ENCODE measurements at places on chromosomes 1 and 21. TPM values are rescaled to one million over a fixed set of nuclear protein-coding genes. Genes with fewer than 3 reads are reported as not detected.

The LCK gene
- 1.3 TPM for total RNA-seq

The ELAPOR1 gene
- total RNA-seq: 4.6 TPM

The SIM2 gene
- total RNA-seq: 0.59 TPM

The SH2D5 gene
- total RNA-seq: not detected

The THEMIS2 gene
- total RNA-seq: 7.5 TPM

DNA sequence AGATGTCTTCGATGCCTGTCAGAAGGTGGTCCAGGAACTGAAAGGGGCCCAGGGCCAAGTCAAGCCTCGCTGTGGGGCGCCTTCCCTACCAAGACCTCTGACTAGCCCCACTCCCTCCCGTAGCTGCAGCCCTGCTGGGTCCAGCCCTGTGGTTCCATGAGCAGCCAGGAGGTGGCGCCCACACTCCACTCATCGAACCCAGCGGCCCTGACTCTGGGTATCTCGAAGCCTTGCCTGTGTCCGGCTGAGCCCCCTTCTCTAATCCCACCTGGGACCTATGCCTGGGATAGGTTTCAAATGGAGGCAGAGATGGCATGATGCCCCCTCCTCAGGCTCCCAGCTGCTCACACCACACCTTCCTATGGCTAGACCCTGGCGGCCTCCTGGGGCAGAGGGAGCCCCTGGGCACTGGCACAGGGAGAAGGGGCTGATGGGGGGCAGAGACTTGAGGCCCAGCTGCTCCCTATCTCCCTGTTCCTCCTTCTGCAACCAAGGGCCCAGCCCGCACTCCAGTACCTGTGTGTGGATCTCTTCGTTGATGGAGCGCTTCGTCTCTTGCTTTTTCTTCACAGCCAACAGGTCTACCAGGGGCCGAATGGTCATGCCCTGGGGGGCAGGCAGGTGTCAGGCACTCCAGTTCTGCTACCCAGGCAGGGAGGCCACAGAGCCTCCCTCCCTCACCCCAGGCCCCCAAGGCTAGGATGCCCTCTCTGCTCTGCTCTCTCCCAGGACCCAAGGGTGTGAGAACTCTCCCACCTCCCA lies 52.0 kb downstream of the SLC9A1 start:
- DNase-seq: peak; percentile 86
- no peak overlapping the region for H3K27ac ChIP-seq
- no peaks in the 10 kb centered on the region for H3K36me3 ChIP-seq
- peaks cover 18% of the 10 kb centered on the region for H3K4me1 ChIP-seq
- no peak overlapping the region for H3K4me3 ChIP-seq
- no peaks in the 10 kb centered on the region for H3K27me3 ChIP-seq

GRCh38 chr1:29856340-29857114 lies 620.2 kb downstream of the PTPRU start:
- no peaks in the 10 kb centered on the region for H3K4me1 ChIP-seq
- no peak for DNase-seq
- H3K27me3 ChIP-seq: no peaks in the 10 kb centered on the region
- H3K36me3 ChIP-seq: no peaks in the 10 kb centered on the region
- no peak overlapping the region for H3K27ac ChIP-seq

DNA sequence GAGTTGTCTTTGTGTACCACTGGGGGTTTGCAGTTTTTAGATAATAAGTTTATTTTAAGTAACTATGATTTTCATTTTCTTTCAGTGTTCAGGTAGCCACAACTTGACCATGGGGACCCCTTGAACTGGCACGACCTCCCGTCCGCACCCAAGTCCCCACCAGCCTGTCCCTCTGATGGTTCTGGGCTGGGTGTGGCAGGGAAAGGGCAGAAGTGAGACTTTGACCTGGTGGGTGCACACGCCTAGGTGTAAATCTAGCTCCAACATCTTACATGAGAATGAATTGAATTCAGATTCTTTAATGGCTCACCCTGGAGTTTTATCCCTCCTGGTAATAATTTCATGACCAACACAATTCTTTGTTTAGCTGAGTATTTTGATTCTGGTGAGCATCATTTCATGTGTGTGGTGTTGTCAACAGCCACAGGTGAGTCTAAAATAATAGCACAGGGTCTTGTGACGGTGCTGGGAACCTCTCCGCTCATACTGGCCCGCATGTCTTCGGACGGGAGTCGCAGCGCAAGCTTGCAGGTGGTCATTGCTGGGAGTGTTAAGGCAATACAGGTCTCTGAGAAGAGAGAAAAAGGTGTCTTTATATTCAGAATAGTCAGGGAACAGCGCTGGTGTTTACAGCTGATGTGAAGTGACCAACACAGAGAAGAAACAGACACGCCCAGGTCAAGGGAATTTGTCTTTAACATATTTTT lies 50.8 kb upstream of the POFUT2 start:
- no peaks in the 10 kb centered on the region for H3K36me3 ChIP-seq
- DNase-seq: no peak
- no peaks in the 10 kb centered on the region for H3K4me1 ChIP-seq
- H3K27ac ChIP-seq: no peak overlapping the region
- H3K4me3 ChIP-seq: no peak overlapping the region

- no peak for DNase-seq
- H3K36me3 ChIP-seq: no peaks in the 10 kb centered on the region
- no peaks in the 10 kb centered on the region for H3K4me1 ChIP-seq
- peaks cover 3% of the 10 kb centered on the region for H3K27me3 ChIP-seq
- H3K4me3 ChIP-seq: no peak overlapping the region
Measured at GRCh38 chr1:13892671-13893325, 192.8 kb downstream of the PRDM2 start.

GRCh38 chr1:154400381-154400801 lies 4.8 kb upstream of the IL6R start:
- DNase-seq: no peak
- H3K27ac ChIP-seq: no peak overlapping the region
- H3K4me3 ChIP-seq: no peak overlapping the region
- H3K4me1 ChIP-seq: peaks cover 5% of the 10 kb centered on the region

DNA sequence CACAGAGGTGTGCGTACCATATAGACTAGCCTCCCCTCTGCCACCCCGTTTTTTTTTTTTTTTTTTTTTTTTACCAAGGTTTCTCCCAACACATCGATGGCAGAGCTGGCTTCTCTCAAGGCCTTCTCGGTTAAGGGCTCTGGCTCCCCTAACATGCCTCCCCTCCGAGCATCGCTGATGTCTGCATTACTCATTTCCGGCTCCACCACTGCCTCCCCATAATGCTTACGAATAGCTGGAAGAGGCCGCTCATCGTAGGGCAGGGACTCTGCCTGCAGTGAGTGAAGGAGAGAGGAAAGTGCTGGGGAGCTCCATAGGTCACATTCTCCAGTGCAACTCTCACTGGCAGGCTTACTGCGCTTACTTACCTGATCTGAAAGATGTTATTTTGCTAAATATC lies 20.6 kb downstream of the CEP104 start:
- H3K36me3 ChIP-seq: no peaks in the 10 kb centered on the region
- DNase-seq: no peak
- no peaks in the 10 kb centered on the region for H3K4me1 ChIP-seq
- H3K27me3 ChIP-seq: no peaks in the 10 kb centered on the region

- H3K27ac ChIP-seq: no peak overlapping the region
- no peaks in the 10 kb centered on the region for H3K4me1 ChIP-seq
- no peak for DNase-seq
- H3K27me3 ChIP-seq: no peaks in the 10 kb centered on the region
- no peak overlapping the region for H3K4me3 ChIP-seq
- H3K36me3 ChIP-seq: no peaks in the 10 kb centered on the region
Measured at GRCh38 chr1:82994616-82995263, 1004.2 kb downstream of the TTLL7 start.

- DNase-seq: no peak
- H3K27ac ChIP-seq: no peak overlapping the region
- H3K4me1 ChIP-seq: peaks cover 28% of the 10 kb centered on the region
- H3K4me3 ChIP-seq: no peak overlapping the region
Measured at GRCh38 chr1:18111605-18112297, 4.2 kb downstream of the IGSF21 start.

DNA sequence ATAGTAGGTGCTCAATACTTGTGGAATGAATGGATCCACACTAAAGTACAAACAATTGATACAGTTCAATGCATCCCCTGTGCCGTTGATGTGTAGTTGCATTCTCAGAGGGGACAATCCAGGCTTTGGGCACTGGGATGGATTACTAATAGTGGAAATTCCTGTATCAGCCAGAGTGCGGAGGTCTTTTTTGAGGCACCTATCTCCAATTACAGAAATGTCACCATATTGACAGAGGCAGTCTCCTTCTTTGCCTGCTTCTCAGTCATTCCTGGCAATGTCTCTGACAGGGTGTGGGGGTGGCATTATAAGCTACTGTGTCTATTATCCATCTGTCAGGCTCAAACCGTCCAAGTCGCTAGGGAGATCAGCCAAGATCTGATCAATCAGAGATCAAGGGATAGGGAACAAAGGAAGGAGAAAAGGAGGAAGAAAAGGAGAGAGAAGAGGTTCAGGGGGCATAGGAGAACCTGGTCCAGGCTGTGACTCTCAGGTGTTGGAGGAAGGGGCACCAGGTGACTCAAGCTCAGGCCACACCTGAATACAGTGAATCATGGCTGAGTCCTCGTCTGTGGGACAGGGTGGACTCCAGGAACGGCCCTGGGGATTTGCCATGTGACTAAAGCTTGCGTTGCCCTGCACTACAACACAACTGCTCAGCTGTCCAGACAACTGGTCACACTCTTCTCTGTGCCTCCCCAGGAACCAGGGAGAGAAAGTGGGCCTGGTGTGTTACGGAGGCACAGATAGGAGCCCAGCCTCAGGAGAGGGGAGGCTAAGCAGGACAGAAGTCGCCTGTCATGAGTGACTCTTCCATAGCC lies 3.4 kb upstream of the LAMB3 start:
- no peaks in the 10 kb centered on the region for H3K27me3 ChIP-seq
- H3K36me3 ChIP-seq: no peaks in the 10 kb centered on the region
- no peak overlapping the region for H3K4me3 ChIP-seq
- no peaks in the 10 kb centered on the region for H3K4me1 ChIP-seq
- H3K27ac ChIP-seq: no peak overlapping the region
- no peak for DNase-seq

Measured in uterus (tissue), 4 donors.